ENCODE measurements at places on chromosomes 5 and 9. TPM values are rescaled to one million over a fixed set of nuclear protein-coding genes. Genes with fewer than 3 reads are reported as not detected.

DNA sequence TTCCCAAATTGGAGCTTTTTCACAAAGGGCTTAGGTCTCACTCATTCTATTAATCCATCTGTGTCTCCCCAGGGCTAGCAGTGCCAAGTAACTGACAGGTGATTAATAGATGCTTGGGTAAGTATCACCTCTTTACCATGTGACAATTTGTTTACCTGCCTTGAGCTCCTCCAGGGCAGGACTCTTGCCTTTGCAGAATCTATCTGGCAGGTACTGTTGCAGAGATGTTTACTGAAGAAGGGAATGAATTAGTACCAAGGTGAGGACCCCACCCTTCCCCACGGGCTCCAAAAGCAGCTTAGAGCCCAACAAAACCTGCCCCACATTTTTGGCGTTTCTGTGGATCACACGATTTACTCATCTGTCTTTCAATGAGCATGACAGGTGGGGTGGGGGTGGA is 698 bp upstream of the TGFBI start:
- no peak for DNase-seq

DNA sequence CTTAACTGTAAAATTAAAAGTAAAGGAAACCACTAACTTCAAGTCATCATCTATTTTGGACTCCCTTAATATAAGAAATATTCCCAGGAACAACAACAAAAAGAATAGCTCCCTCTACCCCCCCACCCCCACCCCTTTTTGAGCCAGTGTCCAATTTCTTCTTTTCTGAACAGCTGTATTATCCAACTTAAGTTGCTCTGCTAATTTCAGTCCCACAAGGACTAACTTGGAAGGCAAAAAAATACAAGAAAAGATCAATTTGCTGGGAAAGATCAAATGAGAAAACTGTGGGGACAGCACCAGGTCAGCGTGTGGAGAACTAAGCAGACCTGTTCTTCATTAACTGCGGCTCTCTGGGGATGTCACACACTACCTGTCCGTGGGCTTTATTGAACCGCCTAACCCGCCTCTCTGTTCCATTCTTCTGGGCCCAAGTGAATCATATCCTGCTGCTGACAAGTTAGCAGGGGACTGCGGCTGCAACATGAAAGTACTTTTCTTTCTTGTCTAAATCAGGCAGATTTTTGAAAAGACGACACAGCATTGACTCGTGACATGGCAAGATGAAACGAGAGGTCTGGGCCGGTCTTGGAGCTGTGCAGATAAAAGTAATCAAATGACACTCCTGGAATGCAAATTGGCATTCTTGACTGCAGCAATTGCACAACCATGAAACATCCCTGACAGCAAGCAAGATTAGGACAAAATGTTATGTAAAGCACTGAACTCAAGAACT is 2.7 kb downstream of the BNC2 start:
- DNase-seq = no peak

- DNase-seq = no peak
These were observed 172.1 kb downstream of the GABBR2 start for GRCh38 chr9:98536542-98537173.

STPG3 gene
- 1.9 TPM for polyA plus RNA-seq

DNA sequence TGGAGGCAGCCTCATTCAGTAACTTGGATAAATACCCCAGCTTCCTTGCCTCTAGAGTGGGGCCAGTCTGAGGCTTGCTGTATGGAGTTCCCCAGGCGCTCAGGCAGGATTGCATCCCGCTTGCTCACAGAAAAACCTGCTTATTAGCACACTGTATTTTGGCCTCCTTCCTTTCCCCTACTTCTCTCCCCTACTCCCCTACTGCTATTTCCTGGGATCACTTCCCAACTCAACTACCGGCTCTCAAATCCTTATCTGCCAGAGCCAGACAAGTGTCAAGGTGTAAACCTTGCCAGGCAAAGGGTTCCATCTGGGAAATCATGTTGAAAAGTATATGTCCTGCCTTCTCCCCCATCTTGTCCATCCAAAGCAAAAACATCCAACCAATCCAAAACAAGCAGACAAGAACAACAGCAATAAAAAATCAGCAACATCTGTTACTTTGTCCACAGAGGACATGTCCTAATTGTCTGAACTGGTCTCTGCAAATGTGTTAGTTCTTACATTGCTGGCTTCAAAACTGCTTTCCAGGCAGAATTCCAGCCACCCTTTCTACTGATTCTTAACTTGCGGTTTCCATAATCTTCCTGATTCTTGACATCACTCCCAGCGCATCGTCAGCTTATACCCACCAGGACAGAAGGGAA is 164.1 kb upstream of the SEMA6A start:
- no peak for DNase-seq

C9orf50 gene
- polyA plus RNA-seq = 0.72 TPM

DNA sequence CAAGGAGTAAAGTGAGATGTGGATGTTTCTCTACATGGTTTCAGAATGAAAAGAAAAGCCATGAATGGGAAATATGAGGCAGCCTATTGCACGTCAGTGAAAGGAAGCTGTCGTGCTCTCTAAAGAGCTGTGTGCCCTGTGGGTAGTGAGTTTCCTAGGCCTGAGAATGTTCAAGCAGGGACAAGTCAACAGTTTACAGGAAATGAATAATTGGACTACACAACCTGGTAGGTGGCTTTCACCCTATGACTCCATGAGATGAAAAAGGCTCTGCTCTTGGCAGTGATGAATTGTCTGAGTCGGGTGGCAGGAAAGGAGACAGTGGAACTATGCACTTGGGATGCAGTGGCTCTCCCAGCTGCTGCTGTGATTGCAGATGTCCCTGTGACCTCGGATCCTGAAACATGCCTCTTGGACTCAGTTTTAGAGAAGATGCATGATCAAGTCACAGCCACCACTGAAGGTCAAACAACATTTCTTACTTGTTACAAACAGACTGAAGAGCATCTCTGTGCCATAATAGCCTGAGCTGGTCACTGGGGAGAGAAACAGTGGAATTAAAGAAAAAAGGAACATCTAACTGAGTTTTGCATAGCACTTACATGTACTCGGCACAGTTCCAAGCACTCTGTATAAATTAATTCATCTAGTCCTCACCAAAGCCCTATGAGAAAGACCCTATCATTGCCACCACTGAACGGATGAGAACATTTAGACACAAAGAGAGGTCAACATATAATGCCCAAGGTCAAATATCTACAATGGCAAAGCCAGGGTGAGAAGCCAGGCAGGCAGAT is 293.7 kb downstream of the SPOCK1 start:
- no peak for DNase-seq

FAM53C gene
- 31.9 TPM for polyA plus RNA-seq

DNA sequence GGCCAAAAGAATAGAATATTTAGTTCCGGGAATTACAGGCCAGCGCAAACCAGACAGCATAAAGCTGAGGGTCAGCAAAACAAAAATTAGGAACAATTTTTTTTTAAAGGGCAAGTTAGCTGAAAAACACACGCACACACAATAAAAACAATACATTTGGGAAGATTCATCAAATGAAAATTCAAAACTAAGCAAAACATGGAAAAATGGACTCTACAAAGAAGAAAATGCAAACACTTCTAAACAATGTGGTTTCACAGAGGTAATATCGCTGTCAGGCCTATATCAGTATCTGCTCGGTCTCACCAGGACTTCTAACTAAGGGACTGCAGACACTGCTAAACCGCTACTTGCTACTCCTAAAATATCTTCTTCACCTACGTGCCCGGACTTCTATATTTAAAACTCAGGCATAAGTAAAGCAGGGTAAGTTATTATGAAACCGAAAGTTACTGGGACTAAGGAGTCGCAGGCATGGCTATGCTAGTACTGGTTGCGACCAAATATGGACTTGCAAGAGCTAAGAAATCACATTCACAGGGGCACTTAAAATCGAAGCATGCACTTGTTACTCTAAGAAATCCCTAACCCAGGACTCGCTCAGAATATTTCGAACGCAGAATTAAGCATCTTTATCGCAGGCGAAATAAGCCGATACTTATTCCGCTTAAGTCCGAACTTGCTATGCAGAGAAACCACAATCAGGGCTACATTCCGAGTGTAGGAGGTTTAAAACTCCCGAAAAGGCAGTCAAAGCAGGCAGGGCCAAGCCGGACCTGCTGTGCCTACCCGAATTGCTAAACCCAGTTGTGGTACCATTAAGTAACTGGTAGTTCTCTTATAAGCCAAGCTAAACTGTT is 2.3 kb downstream of the ANXA2R start:
- DNase-seq = no peak
